ENCODE measurements at places on chromosomes 7 and 10. TPM values are rescaled to one million over a fixed set of nuclear protein-coding genes. Genes with fewer than 3 reads are reported as not detected.

C7orf33 gene
- total RNA-seq, result not detected

PRSS1 gene
- not detected for total RNA-seq

MTPN gene
- 105 TPM for total RNA-seq

SEMA3A gene
- total RNA-seq, result 5.2 TPM

ZNF804B gene
- not detected for total RNA-seq

TUBB8 gene
- 0.16 TPM for total RNA-seq

SLC26A5 gene
- total RNA-seq, result not detected

PON1 gene
- 1.0 TPM for total RNA-seq

RSPH10B2 gene
- not detected for total RNA-seq

ZCWPW1 gene
- 1.5 TPM for total RNA-seq

ELOVL3 gene
- 0.22 TPM for total RNA-seq

ADAM12 gene
- 3.7 TPM for total RNA-seq

ARHGEF5 gene
- total RNA-seq, result 2.5 TPM

COL28A1 gene
- 0.98 TPM for total RNA-seq

SFTPD gene
- 0.20 TPM for total RNA-seq

DDC gene
- 1.7 TPM for total RNA-seq

CPXM2 gene
- not detected for total RNA-seq

FANK1 gene
- 2.2 TPM for total RNA-seq

Measured in A549 treated with Mapracorat at 1 μM for 4 hours (cell line).